Esophagus squamous epithelium (tissue), 5 donors: ENCODE measurements at places on chromosomes 12 and 14.

- DNase-seq, result no peak
These were observed 52.6 kb upstream of the STK38L start for GRCh38 chr12:27191531-27191930.

DNA sequence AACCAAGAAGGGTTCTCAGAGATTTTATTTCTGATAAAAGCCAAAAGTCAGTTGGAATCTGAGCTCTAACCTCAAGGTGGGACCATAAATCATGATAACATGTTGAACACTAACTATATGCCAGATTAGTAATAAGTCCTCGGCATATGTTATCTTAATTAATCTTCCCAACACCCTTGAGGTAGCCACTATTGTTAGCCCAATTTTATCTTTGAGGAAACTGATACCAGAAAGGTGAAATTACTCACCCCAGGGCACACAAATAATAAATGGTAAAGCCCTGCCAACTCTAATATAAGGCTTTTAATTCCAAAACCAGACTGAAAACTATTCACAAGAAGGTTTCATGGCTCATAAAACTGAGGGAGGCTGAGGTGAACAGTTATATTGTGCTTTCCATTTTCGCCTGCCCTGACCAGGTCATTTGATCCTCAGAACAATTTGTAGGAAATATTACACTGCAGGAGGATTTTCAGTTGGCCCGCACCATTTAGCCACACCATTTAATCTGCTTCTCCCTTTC lies 16.1 kb upstream of the NUAK1 start:
- DNase-seq, result no peak

- DNase-seq, result no peak
These were observed 27.1 kb upstream of the GPHB5 start for GRCh38 chr14:63345826-63346225.

DNA sequence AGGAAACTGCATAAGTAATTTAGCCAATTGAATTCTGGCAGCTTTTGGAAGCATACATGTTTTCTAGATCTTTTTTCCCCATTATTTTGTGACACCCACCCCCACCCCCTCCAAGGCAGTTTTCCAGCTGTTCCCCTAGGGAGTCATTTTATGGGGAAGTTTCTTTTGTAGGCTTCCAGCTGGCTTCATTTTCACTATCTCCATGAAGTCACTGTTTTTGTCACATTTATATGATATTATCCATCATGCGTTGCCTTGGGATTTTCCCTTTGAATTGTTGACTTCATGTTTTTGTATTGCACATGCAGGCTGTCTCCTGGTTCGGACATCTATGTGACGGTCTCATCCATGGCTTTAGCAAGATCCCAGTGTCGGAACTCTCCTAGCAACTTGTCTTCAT lies 233.6 kb upstream of the RGS6 start:
- no peak for DNase-seq
